HT-29 (cell line): ENCODE measurements at places on chromosomes 3 and 15.

GRCh38 chr3:125001557-125002413 is 54.0 kb downstream of the HEG1 start:
- no peak for DNase-seq

DNA sequence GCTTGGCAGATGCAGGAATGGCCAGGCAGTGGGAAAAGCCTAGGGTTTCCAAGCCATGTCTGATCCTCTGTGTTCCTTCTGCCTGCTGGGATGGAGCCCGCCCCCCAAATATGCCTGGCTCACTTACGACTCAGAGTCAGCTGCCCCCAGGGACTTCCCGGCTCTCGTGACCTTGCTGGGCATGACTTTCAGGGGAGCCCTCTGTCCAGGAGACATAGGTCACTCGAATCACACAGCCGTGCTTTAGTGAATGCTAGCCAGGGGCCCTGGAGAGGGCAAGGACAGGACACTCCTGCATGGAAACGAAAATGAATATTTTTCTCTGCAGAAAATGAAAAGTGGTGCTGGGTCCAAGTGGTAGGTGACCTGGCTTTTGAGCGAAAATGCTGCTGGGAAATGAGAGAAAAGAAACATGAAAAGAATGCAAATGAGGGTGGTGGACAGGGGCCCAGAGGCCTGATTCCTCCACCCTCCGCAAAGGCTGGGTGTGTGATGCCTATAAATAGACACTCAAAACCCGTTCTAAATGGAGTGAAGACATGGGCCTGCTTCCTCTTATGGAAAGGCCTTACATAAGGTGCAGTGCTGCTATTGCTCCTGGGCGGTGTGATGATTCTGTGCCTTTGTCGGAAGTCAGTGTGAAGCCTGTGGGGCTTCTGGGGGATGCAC is 107.4 kb downstream of the APBA2 start:
- no peak for DNase-seq

GRCh38 chr15:53530761-53531160 is 228.7 kb downstream of the WDR72 start:
- DNase-seq: no peak

GRCh38 chr3:55630921-55631299 is 143.8 kb upstream of the WNT5A start:
- no peak for DNase-seq
